AG09319 (cell line): ENCODE measurements at places on chromosomes 4 and X.

DNA sequence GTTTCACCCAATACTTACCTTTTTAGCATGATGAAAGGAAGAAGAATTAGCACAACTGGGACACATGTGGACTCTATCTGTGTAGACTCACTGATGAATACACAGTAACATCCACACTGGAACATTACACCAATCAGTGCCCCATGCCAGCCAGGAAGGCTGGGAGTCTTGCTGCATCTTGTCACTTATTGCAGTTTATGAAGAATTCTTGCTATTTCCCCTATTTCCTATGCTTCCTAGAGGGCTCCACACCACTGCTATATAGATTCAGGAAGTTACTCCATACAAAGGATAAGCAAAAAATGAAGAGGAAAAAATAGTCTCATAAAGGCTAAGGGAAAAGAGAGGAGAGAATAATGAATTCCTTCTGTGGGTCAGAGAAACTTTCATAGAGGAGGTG, 201.0 kb downstream of the CAMK2D start:
- no peak for DNase-seq

DNA sequence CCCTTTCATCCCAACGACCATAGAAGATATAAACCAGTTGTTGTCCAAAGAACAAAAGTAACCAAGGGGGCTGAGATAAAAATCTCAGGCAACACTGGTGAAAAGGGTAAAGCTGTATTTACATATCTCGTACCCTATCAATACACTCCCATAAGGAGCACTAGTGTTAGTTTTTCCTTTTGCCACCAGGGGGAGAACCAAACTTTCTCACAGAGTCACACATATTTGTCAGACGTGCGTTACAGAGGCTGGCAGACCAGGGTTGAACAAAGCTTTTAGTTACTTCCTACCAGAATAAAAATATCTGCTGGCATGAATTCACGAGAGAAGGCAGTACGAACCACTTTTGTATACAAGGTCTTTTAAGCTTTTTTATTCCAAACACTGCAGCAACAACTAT, 88.3 kb downstream of the AMELX start:
- DNase-seq: peak; percentile 15

DNA sequence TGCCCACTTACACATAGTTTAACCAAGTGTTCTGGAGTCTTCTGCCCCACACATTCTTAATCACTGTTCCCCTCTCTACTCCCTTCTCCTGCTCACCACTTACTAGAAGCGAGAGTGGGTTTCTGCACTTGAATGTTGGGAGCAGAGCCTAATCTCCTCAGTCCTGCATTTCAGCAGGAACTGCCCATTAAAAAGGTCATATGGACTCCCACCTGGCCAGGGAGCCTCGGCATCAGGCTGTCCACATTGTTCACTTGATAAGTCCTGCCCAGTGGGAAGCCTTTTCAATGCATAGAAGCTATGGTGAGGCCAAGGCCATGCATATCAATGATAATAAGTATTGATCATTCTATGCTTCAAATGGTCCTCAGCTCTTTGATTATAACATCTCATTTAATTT, 144.3 kb downstream of the LDB2 start:
- DNase-seq: no peak

GRCh38 chr4:81802285-81802846, 330.7 kb upstream of the RASGEF1B start:
- DNase-seq: no peak

GRCh38 chrX:155662282-155662681, 49.5 kb upstream of the TMLHE start:
- DNase-seq: no peak

DNA sequence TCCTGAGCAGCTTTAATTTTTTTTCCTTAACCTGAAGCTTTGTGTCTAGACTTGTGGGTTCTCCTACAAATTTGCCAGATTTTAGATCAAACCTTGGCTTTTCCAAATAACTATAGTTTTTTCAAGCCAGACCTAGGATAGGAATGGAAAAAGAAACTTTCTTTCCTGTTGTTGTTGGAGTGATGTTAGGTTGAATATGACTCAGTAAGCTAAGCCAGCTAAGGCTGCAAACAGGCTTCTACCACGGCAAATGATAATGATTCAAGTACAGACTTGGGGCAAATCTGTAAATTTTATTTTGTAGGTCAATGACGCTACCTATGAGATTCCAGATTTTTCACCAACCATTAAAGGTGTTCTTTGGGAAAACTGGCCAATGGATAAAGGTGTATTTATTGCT, 45.6 kb downstream of the WDR19 start:
- no peak for DNase-seq

DNA sequence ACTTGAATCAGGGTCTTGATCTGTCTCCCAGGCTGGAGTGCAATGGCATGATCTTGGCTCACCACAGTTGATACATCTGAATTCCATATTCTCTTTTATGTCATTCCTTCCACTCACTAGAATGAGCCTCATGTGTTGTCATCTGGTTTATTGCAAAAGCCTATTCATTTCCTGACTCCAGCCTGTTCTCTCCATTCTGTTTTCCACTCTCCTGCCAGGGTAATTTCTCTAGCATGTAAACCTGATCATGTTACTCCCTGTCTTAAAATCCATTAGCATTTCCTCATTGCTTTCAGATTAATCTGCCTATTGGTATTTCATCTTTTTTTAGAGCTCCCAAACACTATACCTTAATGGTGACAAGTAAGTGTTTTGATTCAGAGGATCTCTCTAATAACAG, 4.3 kb upstream of the DDX60L start:
- peak; percentile 82 for DNase-seq

DNA sequence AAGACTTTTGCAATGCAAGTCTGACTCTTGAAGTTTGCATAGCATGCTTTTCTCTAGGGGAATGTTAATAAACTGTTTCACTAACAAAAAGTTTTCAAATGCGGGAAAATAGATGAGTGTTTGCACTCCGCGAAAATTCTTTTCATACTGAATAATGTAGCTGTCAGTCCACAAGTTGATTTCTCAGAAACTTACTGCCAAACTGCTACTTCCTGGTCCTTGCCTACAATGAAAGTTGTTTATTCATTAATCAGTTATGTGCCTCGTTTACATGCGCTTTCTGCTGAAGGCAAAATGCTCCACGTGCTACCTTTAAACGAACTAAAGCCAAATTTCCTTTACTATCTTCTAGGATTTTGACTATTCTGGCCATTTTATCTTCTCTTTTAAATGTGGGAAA, 166.2 kb downstream of the MAGEB17 start:
- DNase-seq: no peak

DNA sequence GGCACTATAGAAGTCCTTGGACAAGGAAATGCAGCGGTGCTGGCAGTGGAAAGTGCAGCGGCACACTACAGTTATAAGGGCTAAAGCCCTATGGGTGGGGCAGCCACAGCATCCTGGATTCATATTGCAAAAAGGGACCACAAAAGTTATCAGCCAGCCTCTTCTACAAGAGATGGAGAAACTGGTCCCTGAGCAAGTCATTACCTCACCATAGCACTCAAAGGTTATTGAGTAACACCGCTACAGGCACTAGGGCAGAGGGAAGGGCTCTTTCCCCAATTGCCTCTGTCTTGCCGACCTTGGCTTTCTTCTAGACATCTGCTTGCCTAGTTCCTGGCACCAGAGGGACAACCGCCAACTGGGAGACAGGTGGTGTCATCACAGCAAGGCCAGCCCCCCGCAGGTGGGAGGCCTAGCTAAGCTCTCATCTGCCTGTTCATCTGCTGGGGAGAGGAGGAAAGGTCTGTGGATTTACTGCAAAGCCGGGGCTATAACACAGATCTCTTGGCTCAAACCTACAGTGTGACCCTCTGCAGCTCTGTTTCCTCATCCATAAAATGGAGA, 600.0 kb downstream of the BCOR start:
- DNase-seq: no peak

GRCh38 chrX:110317061-110317819, 645 bp downstream of the AMMECR1 start:
- no peak for DNase-seq

GRCh38 chr4:98555798-98556445, 102.5 kb downstream of the TSPAN5 start:
- DNase-seq: no peak

- no peak for DNase-seq
Observed at GRCh38 chr4:158722291-158722916, 792 bp downstream of the PPID start.

DNA sequence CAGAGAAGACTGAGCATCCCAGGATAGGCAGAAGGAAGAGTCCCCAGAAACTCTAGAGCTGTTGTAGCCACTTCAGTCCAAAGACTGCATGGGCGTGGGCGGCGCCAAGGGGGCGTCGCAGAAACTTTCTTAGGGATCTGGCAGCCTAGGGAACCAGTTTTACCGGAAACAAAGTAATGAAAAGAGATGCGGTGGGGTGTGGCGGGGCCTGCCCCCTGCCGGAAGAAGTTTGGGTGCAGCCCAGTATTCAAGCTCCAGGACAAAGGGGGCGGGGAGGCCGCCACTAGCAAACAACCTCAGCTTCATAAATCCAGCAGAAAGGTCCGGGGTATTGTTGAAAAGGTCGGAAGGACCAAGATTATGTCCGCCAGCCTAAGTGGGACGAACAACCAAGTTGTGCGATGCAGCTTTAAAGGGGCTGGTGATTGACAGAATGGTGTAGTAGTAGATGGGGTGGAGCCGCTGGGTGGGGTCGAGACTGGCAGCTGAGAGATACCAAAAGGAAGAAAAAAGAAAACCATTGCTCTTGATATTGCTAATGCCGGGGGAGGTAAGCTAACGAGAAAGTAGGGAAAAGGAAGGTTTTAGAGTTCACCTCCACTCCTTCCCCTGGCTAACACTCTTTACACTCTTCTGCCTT, 190.5 kb downstream of the RRAGB start:
- no peak for DNase-seq

DNA sequence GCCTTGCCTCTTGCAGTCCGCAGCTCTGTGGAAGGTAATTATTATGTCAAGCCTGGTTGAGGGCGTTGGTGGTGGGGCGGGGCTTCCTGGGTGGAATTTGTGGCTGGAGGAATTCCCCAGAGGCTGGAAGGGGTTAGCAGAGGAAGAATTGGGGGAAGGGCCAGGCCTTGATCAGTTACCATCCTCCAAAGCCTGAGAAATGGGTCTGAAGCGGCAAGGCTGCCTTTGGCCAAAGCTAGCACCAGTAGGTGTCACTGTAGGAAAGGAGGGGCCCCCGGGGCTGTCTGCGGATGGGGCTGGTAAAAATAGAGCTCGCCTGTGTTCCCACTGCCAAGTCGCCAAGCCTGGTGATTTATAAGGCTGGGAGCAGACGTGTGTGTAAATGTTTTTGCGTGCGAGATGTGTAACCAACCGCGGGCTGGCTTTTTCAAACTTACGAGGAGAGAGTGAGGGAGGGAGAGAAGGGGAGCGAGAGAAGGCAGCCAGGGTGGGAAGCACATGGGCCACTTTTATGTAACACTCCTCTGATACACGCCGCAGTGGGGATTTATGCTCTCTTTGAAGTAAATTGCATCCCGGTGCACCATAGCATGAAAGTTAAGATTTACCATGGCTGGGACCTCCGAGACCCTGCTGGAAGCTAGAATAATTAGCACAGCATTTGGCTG, 367.0 kb downstream of the BCOR start:
- DNase-seq: no peak

DNA sequence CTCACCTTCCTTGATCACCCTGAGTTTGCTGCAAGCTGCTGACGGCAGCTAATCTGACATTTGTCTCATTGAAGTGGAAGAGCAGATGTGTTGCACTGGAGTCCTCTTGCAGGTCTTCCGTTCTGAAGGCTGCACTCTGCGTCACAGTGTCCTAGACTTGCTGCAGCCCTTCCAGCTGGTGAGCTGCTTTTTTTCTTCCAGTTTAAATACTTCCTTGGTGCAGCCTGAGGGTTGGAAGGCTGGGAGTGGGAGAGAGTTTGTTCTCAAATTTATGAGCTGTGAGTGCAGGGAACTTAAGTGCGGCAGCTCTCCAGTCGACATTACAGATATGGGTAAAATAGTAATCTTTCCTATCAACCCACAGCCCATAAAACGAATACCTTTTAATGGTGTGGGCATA, 303.6 kb upstream of the FAT1 start:
- DNase-seq: no peak

DNA sequence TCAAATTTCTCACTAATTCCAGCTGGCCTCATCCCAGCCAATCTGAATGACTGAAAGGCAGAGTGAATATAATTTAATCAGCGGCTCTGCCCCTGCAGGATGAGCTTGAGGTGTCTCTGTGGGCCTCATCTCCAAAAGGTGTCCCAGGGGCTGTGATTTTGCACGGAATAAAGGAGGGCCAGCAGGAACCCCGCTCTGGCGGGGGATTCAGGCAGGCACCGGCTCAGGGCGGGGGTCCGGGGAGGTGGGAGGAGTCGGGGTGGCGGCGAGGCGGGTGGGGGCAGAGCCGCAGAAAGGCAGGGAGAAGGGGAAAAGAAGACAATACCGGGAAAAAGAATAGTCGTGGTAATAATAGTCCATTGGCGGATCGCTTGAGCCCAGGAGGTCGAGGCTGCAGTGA, 16.0 kb upstream of the ERCC6L start:
- DNase-seq: no peak

- no peak for DNase-seq
Observed at GRCh38 chr4:11489453-11490083, 60.9 kb upstream of the HS3ST1 start.

- DNase-seq: no peak
Observed at GRCh38 chrX:11355259-11355909, 62.2 kb downstream of the AMELX start.

GRCh38 chr4:105453550-105454205, 20.2 kb downstream of the PPA2 start:
- no peak for DNase-seq

DNA sequence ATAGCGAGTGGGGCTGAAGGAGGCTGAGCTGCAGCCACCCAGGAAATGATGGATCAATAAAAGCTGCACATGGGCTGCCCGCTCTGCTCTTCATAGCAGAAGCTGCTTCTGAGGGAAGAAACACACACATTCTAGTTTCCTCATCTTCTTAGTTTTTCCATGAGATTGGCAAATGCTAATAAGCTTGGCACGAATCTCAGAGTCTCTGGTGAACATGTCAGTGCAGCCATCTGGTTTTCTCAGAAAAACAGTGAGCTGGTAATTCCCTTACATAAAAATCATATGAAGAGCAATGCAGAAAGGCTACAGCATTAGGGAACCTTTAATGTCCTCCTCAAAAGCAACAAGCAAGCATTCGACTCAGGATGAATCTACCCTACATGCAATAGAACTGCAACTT, 69.9 kb downstream of the GATB start:
- DNase-seq: peak; percentile 7

GRCh38 chr4:158255727-158256324, 45.5 kb downstream of the TMEM144 start:
- peak; percentile 15 for DNase-seq

- no peak for DNase-seq
Observed at GRCh38 chr4:113410686-113411085, 350.9 kb downstream of the CAMK2D start.

- no peak for DNase-seq
Observed at GRCh38 chrX:16610121-16610621, 39.8 kb upstream of the S100G start.

GRCh38 chr4:75432683-75433082, 81.5 kb downstream of the RCHY1 start:
- DNase-seq: peak; percentile 1

DNA sequence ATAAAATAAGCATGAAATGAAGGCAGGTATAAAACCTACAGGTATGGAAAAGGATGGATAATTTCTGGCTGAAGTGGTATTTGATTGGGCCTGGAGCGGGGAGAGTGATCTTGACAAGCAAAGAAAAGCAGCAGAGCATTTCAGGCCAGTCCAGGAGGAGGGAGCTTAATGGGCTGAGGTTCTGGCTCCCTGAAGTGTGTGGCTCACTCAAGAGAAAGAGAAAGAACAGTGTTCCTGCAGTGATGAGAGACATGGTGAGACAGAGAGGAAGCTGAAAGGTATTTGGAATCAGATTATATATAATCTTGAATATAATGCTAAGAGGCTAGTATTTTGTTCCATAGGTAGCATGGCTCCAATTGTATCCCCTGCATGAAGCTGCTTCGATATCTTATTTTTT, 153.5 kb downstream of the MGST2 start:
- no peak for DNase-seq
